Activated T-cell treated with anti-CD3 and anti-CD28 coated beads, Interleukin-2, amount 50 U/mL, for 72 hours (primary cell): ENCODE measurements at places on chromosomes 7 and 10.

GRCh38 chr7:107045195-107045960 lies 873 bp downstream of the PRKAR2B start:
- DNase-seq: no peak

- DNase-seq: no peak
Observed at GRCh38 chr7:61111-61510, 131.3 kb upstream of the FAM20C start.

GRCh38 chr7:88040694-88041093 lies 106.6 kb downstream of the ADAM22 start:
- DNase-seq: no peak

- DNase-seq: no peak
Observed at GRCh38 chr10:58951746-58952145, 224.7 kb upstream of the PHYHIPL start.

DNA sequence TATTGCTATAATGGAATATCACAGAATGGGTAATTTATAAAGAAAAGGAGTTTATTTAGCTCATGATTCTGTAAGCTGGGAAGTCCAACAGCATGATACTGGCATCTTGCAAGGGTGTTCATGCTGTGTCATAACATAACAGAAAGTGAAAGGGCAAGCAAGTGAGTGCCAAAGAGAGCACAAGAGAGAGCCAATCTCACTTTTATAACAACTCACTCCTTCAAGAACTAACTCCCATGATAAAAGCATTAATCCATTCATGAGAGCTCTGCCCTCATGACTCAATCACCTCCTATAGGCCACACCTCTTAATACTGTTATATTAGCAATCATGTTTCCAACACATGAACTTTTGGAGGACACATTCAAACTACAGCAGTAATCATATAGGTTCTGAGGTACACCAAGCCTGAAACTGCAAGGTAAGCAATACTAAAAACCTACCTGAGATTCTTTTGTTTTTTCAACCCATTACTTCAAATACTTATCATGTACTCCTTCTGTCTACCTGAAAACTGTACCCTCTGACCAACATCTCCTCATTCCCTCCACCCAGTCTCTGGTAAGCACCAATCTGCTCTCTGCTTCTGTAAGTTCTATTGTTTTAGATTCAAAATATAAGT lies 219.7 kb downstream of the MTERF1 start:
- DNase-seq: no peak
